ENCODE measurements at places on chromosomes 5 and 9.

- DNase-seq, result no peak
Observed at GRCh38 chr5:77358255-77359205, 133.6 kb downstream of the WDR41 start.

DNA sequence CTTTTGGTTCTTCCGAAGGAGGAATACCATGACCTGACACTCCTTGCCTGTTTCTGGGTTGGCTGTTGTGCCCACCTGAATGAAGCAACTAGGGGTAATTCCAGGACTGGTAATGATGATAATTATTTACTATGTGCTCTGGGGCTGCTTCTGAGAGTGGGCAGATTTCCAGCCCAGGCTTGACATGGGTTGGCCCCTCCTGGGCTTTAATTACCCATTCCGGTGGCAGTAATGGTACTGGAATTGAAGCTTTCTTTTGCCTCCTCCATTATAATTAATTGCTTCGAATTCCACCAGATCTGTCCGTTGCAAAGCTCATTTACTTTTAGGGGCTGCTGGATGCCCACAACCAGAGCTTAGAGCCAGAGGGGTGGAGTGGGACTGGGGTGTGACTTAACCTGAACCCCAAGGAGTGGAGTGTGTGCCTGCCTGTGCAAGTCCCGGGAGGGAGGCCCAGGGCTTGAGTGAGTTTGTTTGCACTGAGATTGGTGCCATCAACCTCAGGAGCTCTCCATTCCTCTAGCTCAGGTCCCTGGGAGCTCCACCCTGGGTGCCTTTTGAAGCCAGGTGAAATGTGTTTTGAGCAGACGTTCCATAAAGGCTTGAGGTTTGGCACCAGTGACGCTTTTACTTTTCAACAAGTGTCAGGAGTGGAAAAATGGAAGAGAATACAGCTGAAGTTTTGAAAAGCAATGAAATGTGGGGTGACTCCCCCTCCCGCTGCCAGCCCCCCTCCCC is 214.6 kb downstream of the PDZD2 start:
- no peak for DNase-seq

DNA sequence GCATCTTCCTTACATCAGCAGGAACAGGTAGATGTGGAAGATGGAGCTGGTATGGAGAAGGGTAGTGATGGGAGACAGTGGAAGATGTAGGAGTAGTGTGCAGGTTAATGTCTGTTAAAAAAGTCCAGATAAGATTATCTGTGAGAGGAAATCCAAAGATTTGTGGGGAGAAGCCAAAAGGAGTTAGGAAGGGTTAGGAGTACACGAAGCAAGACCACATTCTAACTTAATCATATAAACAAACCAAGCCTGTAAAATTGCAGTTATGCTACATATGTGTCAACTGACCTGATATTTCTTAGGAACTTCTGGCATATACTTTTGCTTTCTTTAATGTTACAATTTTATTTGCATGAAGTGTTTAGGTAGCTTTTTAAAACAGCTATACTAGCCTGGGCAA is 142.1 kb upstream of the DMRT1 start:
- DNase-seq, result no peak

DNA sequence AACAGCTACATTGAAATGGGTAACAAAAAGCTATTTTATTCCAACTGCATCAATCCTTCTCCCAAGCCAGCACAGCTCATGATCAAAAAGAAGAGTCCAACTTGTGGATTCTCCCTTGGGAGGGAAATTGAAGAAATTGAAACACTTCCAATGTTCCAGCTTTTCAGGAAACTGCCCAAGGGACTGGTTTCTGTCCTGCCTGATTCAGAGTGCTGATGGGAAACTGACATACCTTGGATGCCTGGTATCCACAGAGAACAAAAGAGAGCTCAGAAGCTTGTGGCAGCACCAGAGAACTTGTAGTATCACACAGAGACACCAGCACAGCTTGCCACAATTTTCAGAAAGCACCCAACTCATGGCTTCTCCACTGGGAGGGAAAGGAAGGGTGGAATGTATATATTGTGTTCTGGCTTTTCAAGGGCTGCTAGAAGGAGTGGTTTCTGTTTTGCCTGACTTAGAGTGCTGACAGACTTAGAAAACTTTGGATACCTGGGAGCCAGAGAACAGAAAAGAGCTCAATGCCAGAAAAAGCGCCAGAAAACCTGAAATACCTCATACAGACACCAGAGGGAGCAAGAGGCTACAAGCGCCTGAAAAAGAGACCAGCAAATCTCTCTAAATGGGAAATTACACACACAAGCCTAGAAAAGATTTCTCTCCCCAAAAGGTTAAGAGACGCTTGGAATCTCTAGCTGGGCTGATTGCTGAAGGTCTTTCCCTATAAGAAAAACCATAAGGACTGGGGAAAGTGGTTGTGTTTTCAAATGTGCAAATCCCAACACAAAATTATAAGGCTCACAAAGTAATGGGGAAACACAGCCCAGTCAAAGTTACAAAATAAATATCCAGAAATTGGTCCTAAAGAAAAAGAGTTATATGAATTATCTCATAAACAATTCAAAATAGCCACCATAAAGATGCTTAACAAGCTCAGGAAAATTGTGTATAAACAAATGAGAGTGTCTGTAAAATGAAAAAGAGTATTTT is 178.8 kb downstream of the SPOCK1 start:
- peak; percentile 35 for DNase-seq

- no peak for DNase-seq
Observed at GRCh38 chr9:13049223-13049622, 230.3 kb downstream of the MPDZ start.

Measured in skin of body (tissue), 3 donors.